ENCODE measurements at places on chromosomes 3 and 15.
A peak's percentile ranks its signal among the peaks of the same experiment; 100 is the strongest.

- DNase-seq = no peak
Measured at GRCh38 chr3:120821426-120821825, 78.9 kb downstream of the GTF2E1 start.

GRCh38 chr3:127685708-127686511 is 13.2 kb downstream of the ABTB1 start:
- no peak for DNase-seq

GRCh38 chr3:13659221-13659969 is 110.5 kb downstream of the FBLN2 start:
- no peak for DNase-seq

- no peak for DNase-seq
Measured at GRCh38 chr3:99915906-99916432, 98.3 kb downstream of the CMSS1 start.

DNA sequence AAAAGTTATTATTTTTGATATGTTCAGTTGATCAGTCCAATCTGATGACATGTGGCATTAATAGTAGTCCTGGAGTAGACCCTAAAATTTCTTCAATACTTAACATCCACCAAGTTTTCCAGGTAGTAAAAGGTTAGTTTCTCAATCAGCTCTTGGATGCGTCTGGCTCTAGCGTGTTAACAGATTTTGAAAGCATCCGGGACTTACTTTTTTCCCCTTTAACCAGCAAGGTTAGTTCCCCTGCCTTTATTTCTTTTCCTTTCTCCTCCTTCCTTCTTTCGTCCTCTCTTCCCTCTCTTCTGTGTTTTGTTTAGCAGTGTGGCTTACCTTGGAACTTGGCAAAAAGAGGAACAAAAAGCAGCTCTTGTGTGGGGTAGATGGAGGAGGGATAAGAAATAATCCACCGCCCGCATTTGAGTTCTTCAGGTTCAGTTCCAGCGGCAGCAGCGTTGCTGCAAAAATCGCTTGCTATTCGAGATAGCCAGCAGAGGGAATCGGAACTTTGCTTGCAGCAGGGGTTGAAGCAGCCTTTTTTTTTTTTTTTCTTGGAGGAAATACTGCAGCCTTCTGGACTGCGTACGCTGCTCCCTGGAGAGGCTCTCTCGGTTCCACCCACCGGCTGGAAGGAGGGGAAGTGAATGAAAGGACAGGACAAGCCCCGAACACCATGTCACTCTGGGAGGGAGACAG is at the start of gene RBMS3:
Gene RBMS3, plus strand, starts transcription at position 668 of the 690 bp plus-strand sequence.
- DNase-seq = no peak

DNA sequence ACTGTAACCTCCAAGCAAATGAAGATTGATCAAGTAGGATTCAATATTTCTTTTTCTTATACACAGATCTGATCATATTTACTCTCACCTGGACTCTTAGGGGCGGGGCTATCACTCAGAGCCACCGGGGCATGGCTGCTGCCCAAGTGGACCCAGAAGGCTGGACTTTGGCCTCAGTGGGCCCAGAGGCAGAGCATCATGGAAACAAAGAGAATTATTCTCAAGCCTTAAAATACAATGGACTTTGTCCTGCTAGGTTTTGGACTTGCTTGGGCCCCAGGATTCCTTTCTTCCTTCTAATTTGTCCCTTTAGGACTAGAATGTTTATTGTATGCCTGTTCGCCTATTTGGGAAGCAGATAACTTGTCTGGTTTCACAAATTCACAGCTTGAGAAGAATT is 85.1 kb downstream of the SUCLG2 start:
- DNase-seq = no peak

DNA sequence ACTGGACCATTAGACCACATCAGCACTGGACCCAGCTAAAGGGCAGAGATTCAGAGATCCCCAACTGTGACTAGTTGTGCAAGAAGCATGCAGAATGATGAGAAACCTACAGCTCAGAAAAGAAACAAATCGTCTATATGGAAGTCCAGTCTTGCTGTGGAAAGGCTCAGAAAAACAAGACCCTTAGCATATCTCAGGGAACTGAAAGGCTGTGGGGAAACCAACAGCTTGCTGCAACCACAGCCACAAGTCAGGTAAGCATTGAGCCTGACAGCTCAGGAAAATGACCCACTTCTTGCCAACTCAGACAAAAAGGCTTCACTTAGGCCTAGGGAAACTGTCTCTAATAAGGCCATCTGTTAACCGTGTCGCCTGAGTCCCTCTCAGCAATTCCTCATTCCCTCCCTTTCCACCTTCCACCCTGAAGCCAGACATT is 145.6 kb downstream of the LSAMP start:
- no peak for DNase-seq

DNA sequence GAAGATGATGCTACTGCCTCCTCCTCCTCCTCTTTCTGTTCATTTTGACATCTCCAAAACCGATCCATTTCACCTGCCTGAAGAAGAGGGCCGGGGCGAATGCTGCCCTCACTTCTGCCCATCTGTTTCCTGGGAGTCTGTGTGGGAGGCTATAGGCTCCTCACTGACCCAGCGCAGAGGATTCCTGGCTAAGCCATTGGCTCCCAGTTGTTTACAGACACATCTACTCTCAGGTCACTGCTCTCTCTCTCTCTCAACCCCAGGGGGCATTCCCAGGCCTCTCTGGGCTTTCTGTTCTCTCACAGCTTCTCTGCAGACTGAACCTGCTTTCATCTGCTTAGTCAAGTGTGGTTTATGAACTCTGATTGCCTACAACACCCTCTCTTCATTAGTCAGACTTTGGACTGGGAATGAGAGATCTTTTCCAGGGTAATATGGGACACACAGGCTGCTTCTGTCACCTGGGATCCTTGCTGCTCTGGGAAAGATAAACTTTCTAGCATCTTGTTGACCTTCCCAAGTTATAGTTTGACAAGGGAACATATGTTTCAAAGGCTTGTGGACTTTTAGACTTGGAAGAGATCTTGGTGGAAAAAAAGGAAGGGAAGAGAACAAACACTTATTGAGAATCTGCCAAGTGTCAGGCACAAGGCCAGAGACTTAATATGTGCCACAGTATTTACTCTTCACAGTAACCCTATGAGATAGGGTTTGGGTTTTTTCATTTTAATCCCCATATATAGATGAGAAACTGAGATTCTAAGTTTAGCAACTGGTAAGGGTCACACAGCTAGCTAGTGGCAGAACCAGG is 30.2 kb upstream of the USP3 start:
- DNase-seq = peak; percentile 50

DNA sequence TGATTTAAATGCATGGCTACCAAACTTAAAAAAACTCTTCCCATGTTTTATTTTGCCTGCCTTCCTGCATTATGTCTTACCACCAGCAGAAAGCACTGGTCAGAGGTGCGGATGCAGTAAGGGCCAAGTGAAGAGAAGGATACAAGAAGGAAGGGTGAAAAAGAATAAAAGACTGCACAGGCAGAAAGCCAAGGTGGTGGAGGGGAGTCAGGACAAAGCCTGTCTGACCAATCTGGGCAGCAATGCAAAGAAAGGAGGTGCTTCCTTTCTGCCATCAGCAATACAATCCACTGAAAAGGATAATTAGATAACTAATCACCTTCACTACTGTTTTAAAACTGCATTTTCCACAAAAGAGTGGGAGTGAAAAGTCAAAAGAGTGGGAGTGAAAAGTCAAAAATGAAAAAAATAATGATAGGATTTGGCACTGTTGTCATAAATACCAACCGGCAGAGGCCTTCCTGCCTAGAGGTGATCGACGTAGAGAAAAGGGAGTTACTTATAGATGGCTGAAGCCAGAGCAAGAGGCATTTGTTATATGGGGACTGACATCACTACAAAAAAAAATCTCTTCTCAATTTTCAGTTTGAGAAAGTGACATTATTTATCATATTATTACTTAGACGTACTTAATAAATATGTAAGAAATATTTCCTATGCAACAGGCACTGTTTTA is 385.3 kb downstream of the TBC1D5 start:
- no peak for DNase-seq

- DNase-seq = no peak
Measured at GRCh38 chr3:160921020-160921635, 165.1 kb downstream of the PPM1L start.

- DNase-seq = no peak
Measured at GRCh38 chr3:58627941-58628340, 38.6 kb downstream of the FAM3D start.

DNA sequence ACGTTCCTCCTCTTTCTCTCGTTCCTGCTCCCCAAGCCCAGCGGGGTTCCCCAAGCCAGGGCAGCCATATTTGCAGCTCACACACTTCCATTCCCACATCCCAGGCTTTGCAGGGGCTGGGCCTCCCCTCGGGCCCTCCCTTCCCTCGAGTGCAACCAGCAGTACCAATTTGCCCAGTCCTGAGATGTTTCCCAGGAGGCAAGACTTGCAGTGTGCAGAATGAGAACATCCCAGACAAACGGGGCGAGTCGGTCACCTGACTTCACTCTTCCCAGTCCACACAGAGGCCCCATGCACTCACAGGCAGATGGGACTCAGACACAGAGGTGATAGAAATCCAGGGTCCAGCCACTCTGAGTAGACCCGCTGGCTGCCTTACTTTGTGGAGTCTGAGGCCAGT is 56.2 kb upstream of the SLC6A6 start:
- DNase-seq = no peak

DNA sequence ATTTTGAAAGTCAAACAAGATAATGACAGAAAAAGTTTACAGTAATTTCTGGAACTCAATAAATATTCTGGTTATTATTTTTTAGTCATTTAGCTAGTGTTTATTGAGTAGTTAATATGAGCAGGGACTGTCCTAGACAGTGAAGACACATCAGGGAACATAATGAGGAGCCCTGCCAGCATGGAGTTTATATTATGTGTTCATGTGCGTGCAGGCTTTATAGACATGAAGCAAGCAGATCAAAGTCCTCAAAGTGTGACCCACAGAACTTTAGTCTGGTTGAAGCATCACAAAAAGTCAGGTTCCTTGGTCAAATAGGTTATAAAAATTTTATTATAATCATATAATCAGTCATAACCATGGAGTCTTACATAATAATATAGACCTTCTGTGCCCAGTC is 289.3 kb downstream of the CLSTN2 start:
- no peak for DNase-seq

DNA sequence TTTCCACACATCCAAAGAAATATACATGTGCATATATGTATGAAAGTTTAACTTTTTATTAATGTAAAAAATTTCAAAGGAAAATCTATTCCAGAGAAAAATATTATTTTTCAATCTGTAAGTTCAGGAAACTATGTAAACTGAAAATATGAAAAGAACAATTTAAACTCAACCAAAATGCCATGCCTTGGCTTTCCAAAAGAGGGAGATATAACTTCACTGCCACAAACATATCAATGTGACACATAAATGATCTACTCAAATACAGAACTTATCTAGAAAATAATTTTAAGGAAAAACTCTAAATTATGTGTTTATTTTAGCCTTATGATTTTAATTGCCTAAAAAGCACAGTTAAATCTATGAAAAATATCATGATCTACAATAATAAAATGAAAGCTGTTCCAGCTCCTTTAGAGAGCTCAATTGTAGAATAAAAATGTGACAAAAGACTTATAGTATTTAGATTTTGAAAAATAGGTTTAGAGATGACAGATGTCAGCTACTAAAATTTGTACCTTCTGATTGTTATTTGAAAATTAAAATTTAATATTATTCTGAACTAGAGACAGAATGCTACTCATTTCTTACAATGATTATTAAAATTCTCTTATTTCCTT is 94.8 kb downstream of the GBE1 start:
- DNase-seq = no peak

DNA sequence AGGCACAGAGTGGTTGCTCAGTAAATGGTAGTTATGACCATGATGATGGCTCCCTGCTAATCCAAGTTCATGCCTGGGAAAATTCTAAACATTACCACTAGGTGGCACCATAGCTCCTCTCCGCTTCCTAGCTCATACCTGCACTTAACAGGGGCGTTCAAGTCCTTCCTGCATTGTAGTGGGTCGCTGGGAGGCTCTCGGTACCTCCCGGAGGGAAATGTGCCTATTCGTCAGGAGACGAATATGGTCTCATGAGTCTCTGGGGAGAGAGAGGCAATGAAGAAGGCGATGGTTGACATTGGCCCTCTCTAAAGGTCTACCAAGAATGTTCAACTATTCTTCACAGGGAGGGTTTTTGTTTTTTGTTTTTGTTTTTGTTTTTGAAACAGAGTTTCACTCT is 10.9 kb downstream of the MESP1 start:
- peak; percentile 18 for DNase-seq

DNA sequence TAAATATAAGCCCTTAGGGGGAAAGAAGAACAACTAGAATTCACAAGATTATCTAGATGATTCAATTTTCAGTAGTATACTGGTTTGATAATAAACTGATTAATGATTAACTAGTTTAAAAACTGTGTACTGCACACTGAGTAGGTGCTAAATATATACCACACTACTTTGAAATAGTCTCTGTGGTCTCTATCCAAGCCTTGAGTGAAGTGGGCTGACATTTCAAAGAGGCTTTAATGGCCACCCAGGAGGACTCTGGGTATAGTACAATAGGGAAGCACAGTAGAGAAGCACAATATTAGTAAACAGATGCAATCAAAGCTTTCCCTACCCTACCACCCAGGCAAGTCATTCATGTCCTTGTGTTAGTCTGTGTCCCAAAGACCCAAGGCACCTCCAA is 46.7 kb downstream of the FILIP1L start:
- DNase-seq = no peak

GRCh38 chr3:34225821-34226366 is 427.5 kb downstream of the PDCD6IP start:
- DNase-seq = no peak

- DNase-seq = no peak
Measured at GRCh38 chr3:127808197-127808596, 14.1 kb downstream of the MGLL start.

GRCh38 chr15:91113030-91113429 is 13.0 kb downstream of the SV2B start:
- DNase-seq = no peak

DNA sequence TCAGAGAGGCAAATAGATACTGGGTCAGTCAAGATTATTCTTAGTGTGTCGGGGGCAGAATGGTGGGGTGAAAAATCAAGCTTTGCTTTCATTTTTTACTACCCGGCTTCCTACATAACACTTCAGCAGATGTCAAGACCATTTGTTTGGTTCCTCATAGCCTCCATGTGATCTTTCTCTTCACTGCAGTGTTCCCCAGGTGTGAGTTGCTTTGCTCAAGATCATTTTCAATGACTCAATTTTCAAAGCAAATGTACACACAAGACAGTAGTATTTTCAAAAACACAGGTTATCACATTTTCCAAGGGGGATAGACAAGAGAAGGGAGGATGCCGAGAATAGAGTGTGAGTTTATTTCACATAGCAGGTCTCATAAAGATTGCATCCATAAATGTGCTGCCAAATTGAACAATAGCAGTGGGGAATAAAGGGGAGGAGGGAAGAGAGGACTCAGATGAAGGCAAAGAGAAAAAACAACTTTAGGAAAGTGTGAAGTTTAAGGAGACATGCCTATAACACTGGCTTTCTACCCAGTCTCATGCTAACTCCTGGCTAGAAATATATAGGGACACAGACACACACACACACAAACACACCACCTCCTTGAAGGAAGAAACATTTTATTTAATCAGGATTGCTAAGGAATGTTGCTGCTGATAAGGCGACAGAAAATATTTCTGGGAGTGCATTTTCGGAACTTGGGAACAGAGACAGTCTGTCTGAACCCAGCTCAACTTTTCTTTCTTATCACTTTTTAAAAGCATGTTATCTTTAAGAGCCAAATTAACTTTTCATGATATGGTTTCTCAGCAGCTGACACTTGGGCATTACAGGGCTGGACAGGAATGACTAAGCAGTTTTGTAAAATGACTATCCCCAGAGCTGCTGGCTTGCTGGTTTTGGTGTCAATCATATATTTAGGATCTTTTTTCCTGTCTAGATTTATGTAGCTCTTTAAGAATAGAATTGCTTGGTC is 402.4 kb downstream of the RBMS3 start:
- DNase-seq = no peak

- DNase-seq = no peak
Measured at GRCh38 chr3:192928720-192929119, 11.1 kb upstream of the MB21D2 start.

Data from activated T-cell treated with anti-CD3 and anti-CD28 coated beads for 48 hours (primary cell).